ENCODE measurements at places on chromosomes 6 and 20.

DNA sequence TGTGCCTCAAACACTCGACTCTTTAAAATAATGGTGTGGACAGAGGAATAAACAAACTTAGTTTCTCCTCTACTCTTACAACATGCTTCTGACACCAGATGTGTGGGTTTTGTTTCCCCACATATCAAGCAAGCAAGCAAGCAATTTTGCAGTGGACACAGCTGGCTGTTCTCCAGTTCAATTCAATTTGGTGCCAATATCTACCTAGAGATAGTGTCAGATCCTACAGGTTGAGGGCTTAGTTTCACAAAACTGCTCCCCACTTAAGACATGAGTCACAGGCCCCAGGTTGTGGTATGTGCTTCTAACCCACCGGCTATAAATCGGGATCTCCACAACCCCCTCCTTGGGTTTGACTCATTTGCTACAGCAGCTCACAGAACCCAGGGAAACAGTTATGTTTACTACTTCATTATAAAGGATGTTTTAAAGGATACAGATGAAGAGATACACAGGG is 131.4 kb upstream of the TRAF3IP2 start:
- DNase-seq: no peak

- no peak for DNase-seq
Observed at GRCh38 chr20:38075161-38075998, 41.8 kb downstream of the RPRD1B start.

DNA sequence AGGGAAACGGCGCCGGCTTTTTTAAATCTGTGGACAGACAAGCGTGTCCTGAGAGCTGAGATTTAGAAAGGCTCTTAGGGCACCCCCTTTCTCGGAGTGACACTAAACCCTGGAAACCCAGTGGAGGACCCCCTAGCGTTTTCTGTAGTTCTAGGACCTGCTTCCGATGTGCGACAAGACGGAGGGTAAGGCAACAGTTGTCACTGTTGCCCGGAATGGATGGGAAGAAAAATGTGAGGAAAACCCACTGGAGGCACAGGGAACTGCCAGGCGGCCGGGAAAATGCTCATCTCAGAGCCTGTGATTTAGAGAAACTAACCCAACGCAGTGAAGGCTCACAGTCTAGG is 551 bp upstream of the ATP5F1E start:
- DNase-seq: no peak

DNA sequence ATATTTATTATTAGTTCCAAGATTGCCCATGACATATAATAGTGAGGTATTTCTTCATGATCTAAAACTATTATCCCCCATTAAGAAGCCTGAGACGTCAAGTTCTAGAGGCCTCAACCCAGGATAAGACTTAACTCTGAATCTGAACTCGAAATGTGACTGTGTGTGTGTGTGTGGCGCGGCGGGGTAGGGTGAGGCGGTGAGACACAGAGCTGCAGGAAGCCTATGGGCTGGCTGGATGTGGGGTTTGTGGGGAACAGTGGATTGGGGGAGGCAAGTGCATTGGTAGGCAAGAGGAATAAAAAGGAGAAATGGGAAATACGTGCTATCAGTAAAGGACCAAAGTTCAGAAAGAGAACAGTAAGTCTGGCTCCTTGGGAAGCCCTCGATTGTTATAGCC is 66.5 kb upstream of the RNF146 start:
- DNase-seq: no peak

- no peak for DNase-seq
Observed at GRCh38 chr6:138038142-138038870, 68.9 kb downstream of the PERP start.

DNA sequence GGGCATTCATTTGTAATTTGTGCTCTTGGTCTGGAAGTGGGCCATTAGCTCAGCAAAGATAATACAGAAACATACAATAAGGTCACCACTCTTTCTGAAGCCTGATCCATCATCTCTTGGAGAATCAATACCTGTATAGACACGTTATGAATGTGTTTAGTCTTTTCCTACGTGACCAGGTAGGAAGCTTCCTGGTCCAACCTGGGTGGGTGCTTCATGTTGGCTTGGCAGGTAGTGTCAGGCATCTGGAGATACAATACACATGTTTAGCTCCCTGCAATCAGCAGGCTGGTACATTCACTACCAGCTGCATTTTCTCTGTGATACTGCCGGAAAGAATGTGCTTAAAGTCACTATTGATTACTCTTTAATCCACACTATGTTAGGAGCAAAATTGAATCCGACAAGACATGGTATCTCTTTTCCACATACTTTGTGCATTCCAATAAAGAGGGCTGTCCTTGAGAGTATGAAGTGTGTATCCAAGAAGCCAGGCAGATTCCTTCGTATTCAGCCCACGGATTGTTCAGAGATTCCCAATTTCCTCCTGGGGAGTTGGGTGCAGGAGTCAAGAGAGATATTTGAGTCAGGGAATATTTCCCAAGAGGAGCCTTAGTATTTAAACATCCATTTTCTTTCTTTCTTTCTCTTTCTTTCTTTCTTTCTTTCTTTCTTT is 49.9 kb upstream of the RANBP9 start:
- DNase-seq: no peak

DNA sequence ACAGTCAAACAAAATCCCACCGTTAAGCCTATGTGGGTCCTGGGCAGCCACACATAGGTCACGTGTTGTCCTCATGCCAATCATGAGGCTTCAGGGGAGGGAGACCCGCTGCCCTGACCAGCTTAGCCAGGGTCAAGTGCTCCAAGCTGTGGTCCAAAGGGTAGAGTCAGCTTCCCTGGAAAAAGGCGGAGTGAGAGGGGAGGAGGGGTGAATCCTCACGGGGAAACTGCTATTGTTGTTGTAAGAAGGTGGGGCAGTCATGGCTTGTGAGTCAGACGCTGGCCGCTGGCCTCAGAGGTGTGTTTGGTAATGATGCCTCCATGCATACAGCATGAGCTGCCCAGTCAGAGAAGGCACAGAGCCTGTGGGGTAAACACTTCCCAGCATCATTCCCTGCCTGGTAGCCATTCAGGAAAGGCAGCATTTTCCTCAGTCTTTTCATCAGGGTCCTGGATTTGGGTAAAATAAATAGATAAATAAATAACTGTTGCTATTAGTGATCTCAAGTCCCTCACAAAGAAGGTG is 8.7 kb downstream of the CST3 start:
- DNase-seq: no peak

- no peak for DNase-seq
Observed at GRCh38 chr20:35878113-35878625, 76.1 kb downstream of the SCAND1 start.

DNA sequence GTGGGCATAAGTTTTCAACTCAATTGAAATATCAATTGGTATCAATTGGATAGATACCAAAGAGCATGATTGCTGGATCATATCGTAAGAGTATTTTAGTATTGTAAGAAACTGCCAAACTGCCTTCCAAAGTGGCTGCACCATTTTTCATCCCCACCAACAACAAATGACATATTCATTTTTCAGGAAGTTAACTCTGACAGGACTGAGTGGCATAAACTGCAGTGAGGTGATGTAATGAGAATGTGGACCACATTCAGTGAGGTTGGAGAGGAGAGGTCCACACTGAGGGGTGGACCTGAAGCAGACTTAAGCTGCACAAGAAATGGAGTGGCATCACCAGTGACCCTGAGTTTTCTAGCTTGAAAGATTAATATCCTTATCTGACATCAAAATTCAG is 11.6 kb upstream of the CALHM6 start:
- DNase-seq: no peak

- DNase-seq: no peak
Observed at GRCh38 chr6:109349419-109349987, 32.8 kb downstream of the CD164 start.

GRCh38 chr6:142857233-142857761 is 87.7 kb downstream of the HIVEP2 start:
- no peak for DNase-seq

- DNase-seq: no peak
Observed at GRCh38 chr6:89145091-89145955, 532 bp upstream of the PM20D2 start.

DNA sequence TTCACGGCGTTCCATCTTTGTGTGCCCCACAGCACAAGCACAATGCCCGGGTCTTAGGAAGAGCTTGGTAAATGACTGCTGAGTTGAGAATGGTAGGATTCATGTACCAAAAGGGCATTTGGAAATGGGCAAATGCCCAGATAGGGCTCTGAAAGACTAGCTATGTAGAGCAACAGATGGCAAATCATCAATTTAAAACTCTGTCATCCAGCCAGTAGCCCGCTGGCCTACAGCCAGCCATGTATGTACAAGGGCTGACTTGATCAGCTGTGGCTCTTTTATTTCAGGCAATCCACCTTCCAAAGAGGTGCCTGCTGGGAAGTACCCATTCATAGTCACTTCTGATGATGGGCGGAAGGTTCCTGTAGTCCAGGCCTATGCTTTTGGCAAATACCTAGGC is 35.1 kb downstream of the NT5E start:
- no peak for DNase-seq
